A549 treated with DMSO at 1 μM for 4 hours (cell line): ENCODE measurements at places on chromosomes 7 and 10. TPM values are rescaled to one million over a fixed set of nuclear protein-coding genes. Genes with fewer than 3 reads are reported as not detected.

The INPP5A gene
- 12.3 to 16.3 TPM (median 14.2 TPM) in 5 replicates for total RNA-seq

The ZPBP gene
- total RNA-seq, result not detected in 5 replicates

The C10orf53 gene
- total RNA-seq, result not detected in 5 replicates

The MEPCE gene
- 39.3 to 50.6 TPM (median 43.3 TPM) in 5 replicates for total RNA-seq

The NPC1L1 gene
- 0.06 to 0.09 TPM (median 0.08 TPM) in 4 of 5 replicates, not detected in the other for total RNA-seq

The NPTX2 gene
- total RNA-seq, result 0.06 to 0.21 TPM (median 0.08 TPM) in 3 of 5 replicates, not detected in the others
